ENCODE measurements at places on chromosomes 4 and X. TPM values are rescaled to one million over a fixed set of nuclear protein-coding genes. Genes with fewer than 3 reads are reported as not detected.

Gene ARHGAP36
- 1.6 TPM for total RNA-seq

Gene DDX53
- total RNA-seq, result not detected

GRCh38 chrX:120562569-120562926 lies 1.8 kb upstream of the CUL4B start:
- H3K36me3 ChIP-seq, result no peaks in the 10 kb centered on the region
- peaks cover 5% of the 10 kb centered on the region for H3K4me1 ChIP-seq
- no peak for DNase-seq
- H3K27ac ChIP-seq, result peak overlapping the region; percentile 96

DNA sequence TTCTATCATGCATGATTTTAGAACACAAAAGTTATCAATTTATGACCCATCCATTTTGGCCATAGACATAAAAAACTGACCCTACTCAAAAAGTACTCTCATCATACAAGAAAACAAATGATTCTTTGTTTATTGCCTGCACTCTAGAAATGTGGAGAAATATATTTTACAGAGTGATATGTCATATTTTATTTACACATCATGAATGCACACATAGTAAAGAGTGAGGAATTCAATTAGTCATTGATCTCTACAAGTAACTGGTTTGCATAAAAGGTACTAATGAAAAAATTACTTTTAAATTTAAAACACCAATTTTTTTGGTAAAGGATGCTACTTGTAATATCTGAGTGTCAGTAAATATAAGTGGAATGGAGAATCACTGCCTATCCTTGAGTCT lies 242.5 kb upstream of the FAT4 start:
- no peak overlapping the region for H3K4me3 ChIP-seq
- H3K4me1 ChIP-seq, result no peaks in the 10 kb centered on the region
- H3K27me3 ChIP-seq, result no peaks in the 10 kb centered on the region
- no peak for DNase-seq

GRCh38 chr4:17578482-17578891 lies 1.5 kb downstream of the LAP3 start:
- no peaks in the 10 kb centered on the region for H3K36me3 ChIP-seq
- DNase-seq, result no peak
- H3K4me1 ChIP-seq, result peaks cover 11% of the 10 kb centered on the region
- peak overlapping the region; percentile 94 for H3K4me3 ChIP-seq
- H3K27me3 ChIP-seq, result no peaks in the 10 kb centered on the region

- no peaks in the 10 kb centered on the region for H3K27me3 ChIP-seq
- no peak overlapping the region for H3K27ac ChIP-seq
- no peak for DNase-seq
- H3K4me3 ChIP-seq, result no peak overlapping the region
Measured at GRCh38 chrX:133090236-133090809, 6.6 kb downstream of the USP26 start.

DNA sequence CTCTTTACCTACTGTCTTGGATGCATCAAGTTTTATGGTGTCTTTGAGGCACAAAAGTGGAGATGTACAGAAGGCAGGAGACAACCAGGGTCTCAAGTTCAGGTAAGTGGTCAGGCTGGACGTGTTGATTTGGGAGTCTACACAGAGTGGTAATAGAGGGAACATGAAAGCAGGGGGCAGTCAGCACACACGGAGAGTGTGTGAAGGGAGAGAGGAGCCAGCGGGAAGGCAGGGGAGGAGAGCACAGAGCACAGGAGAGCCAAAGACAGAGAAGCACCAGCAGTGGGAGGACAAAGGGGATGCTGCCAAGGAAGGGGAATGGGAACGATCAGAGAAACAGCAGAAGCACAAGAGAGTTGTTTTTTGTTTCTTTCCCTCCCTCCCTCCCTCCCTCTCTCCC lies 32.9 kb downstream of the TMEM150C start:
- H3K27me3 ChIP-seq, result no peaks in the 10 kb centered on the region
- DNase-seq, result no peak
- no peak overlapping the region for H3K27ac ChIP-seq
- peaks cover 12% of the 10 kb centered on the region for H3K4me1 ChIP-seq

- H3K36me3 ChIP-seq, result peaks cover 6% of the 10 kb centered on the region
- H3K4me1 ChIP-seq, result peaks cover 29% of the 10 kb centered on the region
- no peaks in the 10 kb centered on the region for H3K27me3 ChIP-seq
- DNase-seq, result no peak
- H3K4me3 ChIP-seq, result no peak overlapping the region
Measured at GRCh38 chr4:137370679-137371078, 161.6 kb downstream of the PCDH18 start.

GRCh38 chr4:91268913-91269312 lies 1034.9 kb upstream of the GRID2 start:
- DNase-seq, result no peak
- no peaks in the 10 kb centered on the region for H3K27me3 ChIP-seq
- H3K4me3 ChIP-seq, result peak overlapping the region; percentile 75
- peaks cover 28% of the 10 kb centered on the region for H3K4me1 ChIP-seq
- H3K27ac ChIP-seq, result peak overlapping the region; percentile 99

DNA sequence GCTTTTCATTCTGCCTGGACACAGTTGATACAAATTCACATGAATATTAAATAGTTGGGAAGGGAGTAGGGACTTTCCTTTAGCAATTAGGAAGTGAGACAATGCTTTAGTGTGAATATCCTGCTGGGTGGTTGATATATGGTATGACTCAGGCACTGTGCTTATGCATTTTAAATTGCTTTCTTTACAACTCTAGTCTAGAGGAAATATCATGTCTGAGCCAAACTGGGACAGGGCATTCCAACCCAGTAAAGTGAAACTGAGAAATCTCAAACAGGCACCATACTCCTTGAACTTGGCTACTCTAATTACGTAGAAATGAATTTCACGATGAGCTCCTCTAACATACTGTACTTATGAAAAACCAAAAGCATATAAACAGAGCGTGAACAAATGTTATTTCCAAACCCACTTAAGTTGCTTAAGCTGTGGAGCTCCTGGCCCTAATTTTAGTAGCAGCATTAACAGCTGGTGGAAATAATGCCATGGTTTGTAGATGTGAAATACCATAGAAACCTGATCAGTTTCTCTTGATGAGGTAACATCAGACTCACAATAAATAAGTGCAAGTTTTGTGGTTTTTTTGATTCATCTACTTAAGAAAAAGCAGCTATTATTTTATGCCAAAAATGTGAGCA lies 242.9 kb upstream of the GK2 start:
- no peak overlapping the region for H3K27ac ChIP-seq
- H3K27me3 ChIP-seq, result no peaks in the 10 kb centered on the region
- H3K4me3 ChIP-seq, result no peak overlapping the region
- H3K36me3 ChIP-seq, result no peaks in the 10 kb centered on the region
- H3K4me1 ChIP-seq, result peaks cover 17% of the 10 kb centered on the region
- no peak for DNase-seq

DNA sequence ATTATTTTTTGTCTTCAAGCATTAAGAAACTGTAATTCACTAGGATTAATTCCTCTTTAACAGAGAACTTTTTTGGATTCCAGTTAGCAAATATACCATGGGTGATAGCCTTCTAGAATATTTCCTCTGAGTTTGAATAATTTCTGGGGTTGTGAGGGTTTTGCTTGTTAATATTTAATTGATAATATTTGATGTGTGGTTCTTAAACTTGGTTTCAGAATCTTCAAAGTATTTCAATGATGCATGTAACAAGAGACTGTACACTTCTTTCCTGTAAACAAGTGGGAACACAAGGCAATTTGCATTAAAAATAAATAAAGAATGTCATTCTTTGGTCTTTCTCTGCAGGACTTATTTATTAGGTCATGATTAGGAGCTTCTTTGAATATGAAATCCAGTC lies 9.5 kb upstream of the C4orf51 start:
- H3K36me3 ChIP-seq, result no peaks in the 10 kb centered on the region
- no peak overlapping the region for H3K4me3 ChIP-seq
- no peak overlapping the region for H3K27ac ChIP-seq

Data from type B pancreatic cell (in vitro differentiated cells).